ENCODE measurements at places on chromosomes 5 and 9.

DNA sequence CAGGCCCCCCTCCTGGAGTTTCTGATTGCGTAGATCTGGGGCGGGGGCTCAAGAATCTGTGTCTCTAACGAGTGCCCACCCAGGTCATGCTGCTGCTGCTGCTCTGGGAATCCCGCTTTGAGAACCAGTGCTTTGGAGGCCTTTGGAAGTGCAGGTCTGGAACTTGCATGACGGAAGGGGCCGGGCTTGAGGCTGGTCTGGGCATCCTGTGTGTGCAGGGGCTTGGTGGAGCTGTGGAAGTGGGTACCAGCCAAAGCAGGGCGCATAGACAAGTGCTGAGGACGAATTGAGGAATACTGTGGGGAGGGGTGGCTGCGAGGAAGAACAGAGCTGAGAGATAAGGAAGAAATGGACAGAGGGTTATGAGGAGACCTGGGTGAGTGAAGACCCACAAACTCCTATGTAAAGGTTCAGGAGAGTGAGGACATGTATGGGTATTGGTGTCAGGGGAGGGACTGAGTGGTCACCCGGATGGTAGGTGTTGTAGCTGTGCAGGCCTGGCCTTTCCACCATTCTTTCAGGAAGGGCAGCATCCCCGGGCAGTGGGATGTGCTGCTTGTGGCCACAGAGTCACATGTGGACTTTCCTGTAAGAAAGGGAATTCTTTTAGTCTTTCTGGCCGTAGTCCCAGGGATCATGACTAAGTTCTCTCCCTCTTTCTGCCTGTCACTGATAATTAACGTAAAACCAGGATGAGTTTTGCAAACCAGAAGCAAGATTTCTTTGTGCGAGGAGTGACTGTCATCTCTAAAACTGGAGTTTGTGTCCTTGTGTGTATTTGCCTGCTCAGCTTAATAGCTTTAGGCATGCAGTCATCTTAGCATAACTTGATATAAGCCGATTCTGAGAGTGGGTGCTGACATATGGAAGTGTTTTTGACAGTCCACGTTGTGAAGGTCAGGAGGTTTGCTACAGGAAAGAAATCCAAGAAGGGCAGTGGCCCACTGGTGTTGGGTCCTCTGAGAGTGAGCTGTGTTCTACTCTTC lies 43.3 kb upstream of the TJP2 start:
- peak; percentile 88 for DNase-seq

- DNase-seq = peak; percentile 96
Measured at GRCh38 chr9:98790842-98791607, 5.3 kb downstream of the ANKS6 start.

DNA sequence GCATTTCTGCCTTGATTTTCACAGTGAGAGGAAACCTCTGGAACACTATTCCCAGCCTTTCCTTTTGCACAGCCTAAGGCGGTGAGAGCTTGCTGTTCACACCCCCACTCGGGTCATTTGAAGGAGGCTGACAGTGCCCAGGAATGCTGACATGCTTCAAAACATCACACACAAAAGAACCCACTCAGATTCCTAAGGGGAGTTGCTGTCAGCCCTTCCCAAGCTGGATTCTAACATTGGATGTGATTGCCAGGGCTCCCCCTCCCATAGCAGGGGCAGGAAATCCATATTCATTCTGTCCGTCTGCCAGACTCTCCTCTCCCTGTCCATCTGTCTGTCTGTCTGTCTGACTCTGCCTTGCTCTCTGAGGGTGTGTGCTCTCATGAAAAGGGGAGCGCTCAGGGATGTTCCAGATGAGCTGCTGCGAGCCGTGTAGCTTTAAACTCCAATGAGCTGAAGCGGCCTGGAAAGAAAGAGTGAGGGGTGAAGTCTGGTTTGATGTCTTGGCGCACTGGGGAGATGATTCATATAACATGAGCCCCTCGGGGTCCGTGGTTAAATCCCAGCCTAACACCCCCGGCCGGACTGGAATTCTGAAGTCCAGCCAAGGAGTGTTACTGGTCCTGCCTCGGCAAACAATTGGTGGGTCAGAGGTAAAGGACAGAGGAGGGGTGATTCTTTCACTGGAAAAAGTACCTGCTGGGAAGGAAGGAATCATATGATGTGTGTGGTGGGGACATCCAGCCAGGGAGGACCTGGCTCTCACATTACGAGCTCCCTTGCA lies 517.0 kb downstream of the CCDC171 start:
- DNase-seq = peak; percentile 67

- DNase-seq = no peak
Measured at GRCh38 chr9:84852617-84853301, 183.2 kb downstream of the NTRK2 start.

- DNase-seq = no peak
Measured at GRCh38 chr5:112401924-112402323, 17.2 kb downstream of the EPB41L4A start.

GRCh38 chr9:14652729-14653377 lies 40.4 kb downstream of the ZDHHC21 start:
- DNase-seq = peak; percentile 53

- no peak for DNase-seq
Measured at GRCh38 chr9:20663133-20663532, 20.9 kb upstream of the FOCAD start.

GRCh38 chr9:615756-616155 lies 225.7 kb upstream of the DMRT1 start:
- DNase-seq = no peak

DNA sequence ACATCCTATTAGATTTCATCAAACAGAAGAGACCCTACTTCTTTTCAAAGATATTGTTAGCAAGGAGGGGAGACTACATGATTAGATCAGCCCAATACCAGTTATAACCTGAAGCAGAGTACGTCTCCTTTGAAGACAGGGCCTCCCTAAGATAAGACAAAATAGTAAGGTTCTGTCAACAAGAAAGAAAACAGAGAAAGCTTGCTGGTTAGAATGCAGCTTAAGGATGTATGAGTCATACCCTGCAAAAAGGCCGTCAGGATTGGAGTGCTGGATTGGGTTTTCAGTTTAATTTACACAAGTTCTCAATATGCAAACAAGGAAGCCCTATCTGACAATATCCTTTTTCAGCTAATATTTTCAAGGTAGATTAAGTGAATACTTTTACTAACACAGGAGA lies 1581.2 kb upstream of the WWC1 start:
- DNase-seq = no peak

DNA sequence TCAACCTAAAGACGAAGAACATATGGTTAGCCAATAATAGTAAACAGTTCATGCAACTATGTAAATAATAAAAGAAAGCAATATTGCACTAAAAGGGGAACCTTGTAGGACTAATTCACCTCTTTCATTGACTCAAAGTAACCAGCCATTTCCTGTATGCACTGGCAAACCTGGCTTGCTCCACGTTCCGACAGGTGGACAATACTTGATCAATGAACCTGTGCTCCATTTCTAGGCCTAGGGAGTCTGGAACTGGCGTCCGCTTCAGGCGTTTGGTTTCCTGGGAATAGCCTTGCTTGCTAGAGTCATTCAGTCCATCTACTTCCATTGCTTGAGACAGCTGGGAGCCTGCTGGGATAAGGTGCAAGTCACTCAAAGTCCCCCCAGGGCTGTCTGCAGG lies 41.6 kb downstream of the PTAR1 start:
- DNase-seq = no peak

DNA sequence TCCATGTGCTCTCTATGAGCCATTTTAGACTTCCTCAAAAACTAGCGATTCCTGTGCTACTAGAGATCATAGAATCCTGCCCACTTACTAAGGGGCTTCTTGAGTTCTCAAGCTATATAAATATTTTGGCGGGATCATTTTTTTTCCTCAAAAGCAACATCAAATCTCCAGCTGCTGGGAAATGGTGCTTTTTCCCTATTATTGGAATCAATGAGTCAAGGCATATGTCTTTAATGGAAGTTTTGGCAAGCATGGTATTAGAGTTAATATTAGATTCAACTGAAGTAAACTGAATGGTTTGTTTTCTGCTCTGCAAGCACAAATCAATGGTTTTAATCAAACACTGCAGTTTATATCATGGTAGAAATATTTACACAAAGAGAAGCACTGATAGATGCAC lies 369.9 kb upstream of the PTGER4 start:
- DNase-seq = no peak

DNA sequence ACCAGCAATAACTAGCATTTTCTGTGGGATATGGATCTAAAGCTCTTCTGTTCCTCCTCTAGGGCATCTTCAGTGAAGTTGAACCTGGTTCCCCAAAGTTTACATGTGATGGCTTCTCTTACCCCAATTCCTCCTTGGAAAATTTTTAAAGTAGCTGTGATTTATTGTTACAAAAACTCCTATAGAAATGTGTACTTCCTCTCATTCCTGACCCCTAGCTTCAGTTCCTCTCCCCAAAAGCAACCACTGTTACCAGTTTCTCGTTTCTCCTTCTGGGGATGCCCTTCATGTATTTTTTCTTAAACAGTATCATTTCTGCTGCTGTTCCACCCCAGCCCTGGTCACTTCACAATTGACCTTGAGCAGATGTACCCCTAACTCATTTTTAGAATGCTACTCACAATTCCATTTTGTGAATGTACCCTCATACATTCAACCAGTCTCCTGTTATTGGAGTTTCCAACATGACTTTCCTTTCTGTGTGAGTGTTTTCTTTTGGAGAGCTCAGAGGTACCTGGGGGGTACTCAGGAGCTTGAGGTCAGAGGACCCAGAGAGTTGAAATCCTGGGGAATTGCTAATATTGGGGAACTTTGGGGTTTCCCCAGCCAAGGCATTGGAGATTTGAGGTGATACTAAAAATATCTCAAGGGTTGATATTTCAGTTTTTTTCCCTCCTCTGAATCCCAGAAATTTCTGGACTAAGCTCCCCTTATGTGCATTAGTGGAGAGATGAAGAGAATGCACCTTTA lies 18.6 kb upstream of the GLRX start:
- no peak for DNase-seq

- peak; percentile 97 for DNase-seq
Measured at GRCh38 chr9:133990366-133991213, 1.5 kb downstream of the VAV2 start.

DNA sequence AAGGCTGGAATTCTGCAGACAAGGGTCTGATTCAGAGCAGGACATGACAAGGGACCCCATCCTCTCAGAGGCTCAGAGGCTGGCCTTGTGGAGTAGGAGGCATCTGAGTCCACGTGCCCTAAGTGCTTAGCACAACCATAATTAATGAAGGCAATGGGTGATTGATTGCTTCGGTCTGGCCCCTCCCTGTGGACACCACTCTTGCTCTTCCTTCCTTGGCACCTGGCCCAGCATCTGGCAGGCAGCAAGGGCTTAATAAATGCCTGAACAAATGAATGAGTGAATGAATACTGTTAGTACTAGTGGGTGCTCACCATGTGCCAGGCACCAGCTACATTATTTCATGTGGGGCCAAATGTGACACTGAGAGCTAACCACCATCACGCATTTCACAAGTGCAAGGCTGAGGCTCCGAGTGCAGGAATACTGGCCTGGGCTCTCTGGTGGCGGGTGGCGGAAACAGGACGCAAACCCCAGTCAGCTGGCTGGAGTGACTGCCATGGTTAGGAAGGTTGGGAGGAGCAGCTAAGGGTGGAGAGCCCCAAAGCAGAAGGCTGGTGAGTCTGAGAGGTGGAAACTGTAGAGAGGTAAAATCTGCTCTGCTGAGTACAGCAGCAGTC lies 53.6 kb downstream of the ASS1 start:
- DNase-seq = peak; percentile 6

DNA sequence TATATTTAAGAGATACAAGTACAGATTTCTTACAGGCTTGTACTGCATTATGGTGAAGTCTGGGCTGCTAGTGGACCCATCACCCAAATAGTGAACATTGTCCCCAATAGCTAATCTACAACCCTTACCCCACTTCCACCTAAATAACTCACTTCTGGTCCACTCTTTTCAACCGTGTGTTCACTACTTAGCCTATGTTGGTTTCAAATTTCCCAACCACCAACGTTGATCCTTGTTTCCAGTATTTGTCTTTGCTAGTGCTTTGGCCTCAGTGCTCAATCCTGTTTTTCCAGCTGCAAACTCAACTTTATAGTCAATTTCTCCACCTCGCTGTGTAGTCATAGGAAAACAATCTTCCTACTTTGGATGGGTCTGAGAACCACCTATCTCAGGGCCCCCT lies 45.3 kb upstream of the TTC39B start:
- DNase-seq = no peak

GRCh38 chr5:169781420-169782345 lies 144.6 kb downstream of the DOCK2 start:
- no peak for DNase-seq

DNA sequence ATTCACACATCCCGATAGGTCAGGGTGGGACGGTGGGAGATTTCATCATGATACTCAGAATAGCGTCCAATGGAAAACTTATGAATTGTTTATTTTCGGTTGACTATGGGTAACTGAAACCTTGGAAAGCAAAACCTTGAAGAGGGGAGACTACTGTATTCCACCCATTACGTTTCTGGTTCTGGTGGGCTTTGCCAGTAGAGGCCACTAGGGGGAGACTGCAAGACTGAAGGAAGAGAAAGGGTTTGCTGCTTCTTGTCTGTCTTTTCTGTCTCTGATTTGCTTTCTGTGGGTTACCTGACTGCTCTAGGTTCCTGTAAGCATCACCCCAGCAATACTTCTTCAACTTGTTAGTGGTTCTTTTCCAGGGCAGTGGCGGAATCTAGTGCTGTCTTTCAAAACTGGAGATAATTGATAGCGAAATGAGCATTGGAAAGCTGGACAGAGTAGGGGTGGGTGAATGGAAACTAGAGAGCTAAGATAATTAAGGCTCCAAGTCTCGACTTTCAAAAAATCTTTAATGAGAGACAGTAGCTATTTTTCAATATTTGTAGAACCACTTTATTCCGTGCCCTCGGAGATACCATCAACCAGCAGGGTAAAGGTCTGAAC lies 27.0 kb downstream of the GRIN3A start:
- DNase-seq = peak; percentile 35

GRCh38 chr9:89473762-89474469 lies 24.0 kb downstream of the SEMA4D start:
- no peak for DNase-seq

GRCh38 chr9:113709721-113710120 lies 166.4 kb upstream of the ZNF618 start:
- DNase-seq = no peak

- DNase-seq = no peak
Measured at GRCh38 chr5:176742246-176743105, 67.9 kb upstream of the UNC5A start.

DNA sequence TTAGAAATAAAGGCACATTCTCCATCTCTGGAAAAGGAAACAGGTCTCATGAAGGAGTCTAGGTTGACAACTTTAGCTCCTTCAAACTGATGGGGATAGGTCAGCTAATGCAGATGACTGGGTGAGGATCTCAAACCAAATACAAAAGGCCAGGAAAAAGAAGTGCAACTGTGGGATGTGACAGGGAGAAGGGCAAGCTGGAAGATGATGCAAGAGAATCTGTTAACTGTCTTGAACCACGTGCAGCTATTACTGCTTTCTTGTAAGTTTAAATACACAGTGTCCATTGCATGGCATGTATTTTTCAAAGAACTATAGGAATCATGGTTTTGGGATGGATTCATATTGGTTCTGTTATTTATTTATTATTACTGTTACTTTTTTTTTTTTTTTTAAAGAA lies 331.8 kb downstream of the NDUFS4 start:
- DNase-seq = no peak

GRCh38 chr9:92501671-92502393 lies 19.5 kb upstream of the ASPN start:
- DNase-seq = peak; percentile 39

- DNase-seq = no peak
Measured at GRCh38 chr9:120528829-120529228, 51.1 kb downstream of the CDK5RAP2 start.

GRCh38 chr5:141681695-141682641 lies at the start of gene ARAP3:
TSS of gene ARAP3 (minus strand) at chr5:141682230. CDS start at chr5:141680486, 1,744 bp downstream.
- DNase-seq = peak; percentile 87

GRCh38 chr5:126101901-126102300 lies 321.3 kb upstream of the GRAMD2B start:
- DNase-seq = no peak

GRCh38 chr5:158079097-158079496 lies 220.2 kb upstream of the CLINT1 start:
- DNase-seq = no peak

Data from kidney tubule cell (primary cell).